ENCODE measurements at places on chromosomes 12 and 14.

GRCh38 chr12:70960484-70960883 is 39.9 kb upstream of the PTPRR start:
- DNase-seq = no peak

DNA sequence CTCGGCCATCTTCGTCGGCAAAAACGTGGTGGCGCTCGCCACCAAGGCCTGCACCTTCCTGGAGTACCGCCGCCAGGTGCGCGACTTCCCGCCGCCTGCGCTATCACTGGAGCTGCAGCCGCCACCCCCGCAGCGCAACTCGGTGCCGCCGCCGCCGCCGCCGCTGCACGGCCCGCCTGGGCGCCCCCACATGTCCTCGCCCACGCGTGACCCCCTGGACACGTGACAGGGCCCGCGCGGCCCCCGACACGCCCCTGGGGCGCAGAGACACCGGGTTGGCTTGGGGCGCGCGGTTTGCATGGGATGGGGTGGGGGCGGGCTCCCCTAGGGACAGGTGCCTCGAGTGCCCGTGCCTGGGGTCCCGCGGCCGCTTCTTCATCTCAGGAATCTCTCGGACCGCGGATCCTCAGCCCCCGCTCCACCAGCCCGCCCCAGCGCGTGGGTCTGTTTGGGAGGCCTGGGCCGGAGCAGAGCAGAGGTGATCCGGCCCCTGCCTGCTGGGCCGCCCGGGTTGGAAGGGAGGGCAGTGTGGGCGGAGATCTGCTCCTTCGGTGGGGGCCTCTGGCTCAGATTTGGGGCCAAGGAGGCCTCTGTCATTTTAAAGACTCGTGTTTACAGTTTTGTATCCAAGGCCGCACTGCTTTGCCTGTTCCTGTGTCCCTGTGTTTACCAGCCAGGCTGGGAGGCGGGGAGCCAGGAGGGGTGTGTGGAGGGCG is 3.3 kb downstream of the TMEM121 start:
- no peak for DNase-seq

- DNase-seq = no peak
These were observed 26.6 kb downstream of the TRAFD1 start for GRCh38 chr12:112151766-112152541.

- no peak for DNase-seq
These were observed 7.4 kb upstream of the SYCP3 start for GRCh38 chr12:101746661-101747060.

- peak; percentile 10 for DNase-seq
These were observed 22.3 kb upstream of the P2RX7 start for GRCh38 chr12:121110211-121110940.

GRCh38 chr12:89251342-89252271 is 100.7 kb downstream of the DUSP6 start:
- DNase-seq = no peak

Data from NCI-H1092 (cell line).